ENCODE measurements at places on chromosomes 2 and 18.

DNA sequence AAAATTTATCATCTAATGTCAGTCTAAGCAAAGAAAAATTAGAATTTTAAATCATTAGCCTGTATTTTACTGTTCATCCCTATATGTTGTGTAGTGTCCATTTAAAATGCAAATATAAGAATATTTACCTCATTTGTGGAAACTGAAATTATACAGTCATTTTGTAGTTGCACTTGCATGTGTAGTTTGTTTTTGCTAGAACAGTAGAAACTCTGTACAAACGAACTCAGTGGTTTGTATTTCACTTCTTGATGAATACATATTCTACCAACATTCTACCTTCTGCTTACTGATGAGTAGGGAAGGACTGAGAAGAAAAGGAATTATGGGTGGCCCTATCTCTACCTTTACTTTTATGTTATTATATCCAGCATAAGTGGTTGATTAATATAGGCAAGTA, 29.7 kb downstream of the BMPR2 start:
- no peak for DNase-seq

DNA sequence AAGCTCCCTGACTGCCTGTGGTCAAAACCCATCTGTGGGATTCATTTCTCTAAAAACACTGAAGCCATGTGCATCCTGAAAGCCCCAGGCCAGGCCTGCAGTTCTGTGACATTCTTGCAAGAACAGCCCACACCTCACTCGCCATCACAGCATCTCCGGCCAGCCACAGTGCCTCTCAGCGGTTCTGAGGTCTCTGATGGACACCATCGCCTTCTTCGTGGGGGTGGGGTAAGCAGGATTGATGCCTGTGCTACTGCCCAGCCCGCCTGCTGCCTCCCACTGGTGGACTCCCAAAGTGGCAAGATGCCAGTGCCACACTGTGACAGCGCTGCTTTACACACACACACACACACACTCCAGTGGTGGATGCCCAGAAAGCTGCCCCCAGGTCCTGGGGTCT, 5.2 kb upstream of the PRLH start:
- no peak for DNase-seq

DNA sequence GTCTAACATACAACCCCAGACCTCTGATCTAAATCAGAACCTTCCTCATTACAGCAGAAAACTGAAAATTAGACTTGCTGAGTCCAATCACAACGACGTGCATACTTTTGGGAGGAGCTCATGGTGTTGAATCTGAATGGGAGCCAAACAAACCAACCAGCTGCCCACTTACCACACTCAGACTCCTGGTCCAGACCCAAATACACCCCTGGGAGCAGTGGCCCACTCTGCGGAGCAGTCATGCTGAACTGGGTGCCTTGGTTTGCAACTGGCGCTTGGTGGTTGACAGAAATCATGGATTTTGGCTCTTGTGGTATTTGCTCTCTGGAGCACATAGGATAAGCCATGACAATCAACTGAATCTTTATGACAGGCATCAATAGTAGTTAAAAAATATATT, 253.6 kb upstream of the TNP1 start:
- peak; percentile 37 for DNase-seq

DNA sequence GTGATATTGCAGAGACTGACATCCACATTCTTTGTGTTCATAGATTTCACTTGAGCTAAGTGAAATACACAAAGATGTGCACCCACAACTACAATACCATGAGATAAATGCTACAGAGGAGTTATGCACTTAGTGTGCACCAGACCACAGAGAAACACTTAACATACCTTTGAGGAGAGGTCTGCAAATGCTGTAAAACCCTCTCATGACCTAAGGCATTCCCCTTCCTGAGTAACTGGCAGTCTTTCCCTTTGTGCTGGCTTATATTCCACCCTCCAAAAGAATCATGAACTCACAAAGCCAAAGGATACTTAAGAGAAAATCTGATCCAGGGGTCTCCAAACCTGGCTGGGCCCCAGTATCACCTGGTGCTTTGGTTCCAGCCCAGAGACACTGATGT, 16.2 kb downstream of the NXPH2 start:
- DNase-seq = no peak

DNA sequence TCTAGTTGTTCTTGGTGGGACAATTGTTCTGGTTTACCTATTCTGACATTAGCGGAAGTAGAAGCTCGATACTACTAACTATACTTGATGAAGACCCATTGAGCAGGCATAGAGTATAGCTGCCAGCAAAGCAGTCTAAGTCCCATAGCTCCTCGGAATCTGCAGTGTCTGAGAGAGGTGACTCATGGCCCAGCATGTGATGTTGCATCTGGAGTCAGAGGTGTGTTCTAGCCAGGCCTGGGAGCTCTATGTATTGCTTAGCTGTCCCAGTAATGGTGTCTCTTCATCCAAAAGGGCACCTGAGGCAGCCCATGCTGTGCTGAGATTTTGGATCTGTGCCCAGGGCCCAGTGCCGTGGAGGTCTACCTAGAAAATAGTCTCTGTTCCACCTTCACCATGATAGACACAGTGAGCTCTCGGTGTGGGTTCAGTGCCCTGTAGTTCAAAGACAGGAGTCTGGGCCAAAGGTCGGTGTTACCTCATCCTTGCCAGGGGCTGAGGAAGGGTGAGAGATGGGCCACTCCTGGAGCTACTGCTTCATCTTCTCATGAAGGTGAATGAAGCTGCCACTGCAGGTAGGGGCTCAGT, 47.3 kb downstream of the MEX3C start:
- no peak for DNase-seq

All from NCI-H1092 treated with DMSO at 0.1 percent for 48 hours (cell line).